KG1 (cell line): ENCODE measurements at places on chromosomes 2 and 18.

GRCh38 chr2:208033701-208034502 lies 8.6 kb upstream of the PLEKHM3 start:
- DNase-seq = no peak

- no peak for DNase-seq
Observed at GRCh38 chr2:215917953-215918620, 95.3 kb downstream of the MREG start.

DNA sequence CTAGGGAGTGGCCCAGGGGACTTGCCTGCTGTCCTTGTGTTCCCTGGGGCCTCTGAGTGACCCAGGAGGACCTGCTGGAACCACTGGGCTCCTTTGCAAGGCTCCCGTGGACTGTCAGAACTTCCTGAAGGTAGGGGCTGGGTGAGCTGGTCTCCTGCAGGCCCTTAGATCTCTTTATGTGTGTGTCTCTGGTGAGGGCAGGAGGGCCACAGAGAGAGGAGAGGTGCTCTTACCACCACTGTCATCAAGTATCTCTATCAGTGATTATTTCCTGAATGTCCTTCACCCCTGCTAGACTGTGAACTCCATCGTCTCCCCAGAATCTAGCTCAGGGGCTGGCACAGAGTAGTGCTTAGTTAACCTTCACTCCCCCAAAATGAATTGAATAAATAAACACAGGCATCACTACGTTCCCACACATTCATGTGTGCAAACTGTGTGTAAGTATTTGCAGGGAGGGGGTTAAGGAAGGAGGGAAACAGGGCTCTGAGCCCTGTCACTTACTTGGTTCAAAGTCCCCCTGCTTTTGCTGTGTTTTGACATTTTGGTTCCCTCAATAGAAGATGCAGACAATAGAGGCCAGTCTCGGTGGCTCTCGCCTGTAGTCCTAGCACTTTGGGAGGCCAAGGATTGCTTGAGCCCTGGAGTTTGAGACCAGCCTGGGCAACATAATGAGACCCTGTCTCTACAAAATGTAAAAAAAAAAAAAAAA lies 100.8 kb upstream of the HAAO start:
- DNase-seq = no peak

DNA sequence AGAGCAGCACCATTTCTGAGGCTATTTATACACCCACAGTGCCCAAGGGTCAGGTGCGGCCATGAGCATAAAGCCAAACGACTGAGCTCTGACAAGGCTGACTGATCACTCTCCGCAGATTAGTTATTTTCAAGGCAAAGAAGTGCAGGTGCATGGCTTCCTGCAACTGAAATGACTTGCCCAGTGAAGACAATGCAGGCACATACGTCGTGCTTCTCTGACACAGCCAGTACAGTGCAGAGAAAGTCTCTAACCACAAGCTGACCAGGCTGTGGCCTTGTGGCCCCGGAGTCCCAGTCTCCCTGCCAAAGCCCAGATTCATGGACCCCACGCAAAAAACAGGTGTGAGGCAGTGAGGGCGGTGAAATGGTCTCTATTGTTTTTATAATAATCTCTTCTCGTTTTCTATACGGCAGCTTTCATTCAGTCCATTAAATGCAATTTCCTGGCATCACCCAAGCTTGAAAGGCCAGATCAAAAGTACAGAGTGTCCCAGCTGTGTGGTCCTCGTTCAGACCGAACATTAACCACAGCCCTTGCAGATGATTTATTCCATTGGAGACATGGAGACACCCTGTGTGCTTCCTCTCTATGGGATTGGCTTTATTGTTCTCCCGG lies 447.0 kb upstream of the ID2 start:
- DNase-seq = no peak

DNA sequence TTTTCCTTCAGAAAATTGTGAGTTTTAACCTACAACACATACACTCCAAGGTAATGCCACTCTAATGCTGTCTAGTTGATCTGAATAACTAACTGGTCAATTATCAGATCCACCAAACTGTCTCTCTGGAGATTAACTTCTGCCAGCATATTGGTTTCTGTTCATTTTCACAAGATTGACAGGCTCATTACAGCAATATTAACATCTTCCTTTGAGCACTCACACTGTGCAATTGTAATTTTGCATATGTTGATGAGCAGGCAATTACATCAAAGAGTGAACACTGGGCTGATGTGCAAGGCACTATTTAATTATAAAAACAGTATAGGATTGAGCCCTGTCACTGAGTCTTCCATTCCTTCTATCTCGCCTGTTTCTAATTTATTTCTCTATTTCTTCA lies 197.3 kb downstream of the SLC8A1 start:
- DNase-seq = no peak

DNA sequence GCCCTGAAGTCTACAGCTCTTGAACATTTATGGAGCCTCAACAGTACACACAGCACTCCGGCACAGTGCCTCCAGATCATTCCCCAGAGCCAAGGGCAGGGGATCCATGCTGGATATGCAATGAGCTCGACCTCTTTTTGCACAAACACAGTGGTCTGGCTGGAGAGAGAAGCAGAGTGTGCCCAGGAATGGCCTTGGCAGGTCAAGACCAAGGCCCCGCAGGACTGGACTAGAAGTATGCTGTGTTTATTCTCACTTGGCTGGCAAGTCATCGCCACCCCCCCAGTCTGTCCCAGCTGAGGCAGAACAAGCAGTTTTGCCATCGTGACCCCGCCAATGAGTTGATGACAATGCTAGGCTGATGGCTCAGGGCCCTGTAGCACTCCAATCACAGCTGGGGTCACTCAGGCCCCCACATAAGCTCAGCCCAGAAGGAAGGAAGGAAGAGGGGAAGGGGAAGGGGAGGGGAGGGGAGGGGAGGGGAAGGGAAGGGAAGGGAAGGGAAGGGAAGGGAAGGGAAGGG lies 212.1 kb downstream of the TTC32 start:
- DNase-seq = no peak

GRCh38 chr2:134420920-134421319 lies 167.0 kb downstream of the MGAT5 start:
- no peak for DNase-seq

GRCh38 chr18:76488190-76488589 lies 6.9 kb downstream of the ZNF516 start:
- no peak for DNase-seq

DNA sequence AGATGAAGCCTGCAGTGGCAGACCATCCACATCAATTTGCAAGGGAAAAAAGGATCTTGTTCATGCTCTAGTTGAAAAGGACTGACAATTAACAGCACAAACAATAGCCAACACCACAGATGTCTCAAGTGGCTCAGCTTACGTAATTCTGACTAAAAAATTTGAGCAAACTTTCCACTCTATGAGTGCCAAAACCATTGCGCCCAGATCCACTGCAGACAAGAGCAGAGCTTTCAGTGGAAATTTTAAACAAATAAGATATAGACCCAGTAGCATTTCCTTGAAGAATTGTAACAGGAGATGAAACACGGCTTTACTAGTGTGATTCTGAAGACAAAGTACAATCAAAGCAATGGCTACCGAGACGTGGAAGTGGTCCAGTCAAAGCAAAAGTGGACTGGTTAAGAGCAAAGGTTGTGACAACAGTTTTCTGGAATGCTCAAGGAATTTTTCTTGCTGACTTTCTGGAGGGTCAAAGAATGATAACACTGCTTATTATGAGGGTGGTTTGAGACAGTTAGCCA lies 12.0 kb upstream of the ZNF396 start:
- DNase-seq = no peak

GRCh38 chr2:159169187-159169586 lies 117.3 kb downstream of the WDSUB1 start:
- no peak for DNase-seq

GRCh38 chr2:20614201-20615067 lies 36.5 kb downstream of the HS1BP3 start:
- DNase-seq = no peak

DNA sequence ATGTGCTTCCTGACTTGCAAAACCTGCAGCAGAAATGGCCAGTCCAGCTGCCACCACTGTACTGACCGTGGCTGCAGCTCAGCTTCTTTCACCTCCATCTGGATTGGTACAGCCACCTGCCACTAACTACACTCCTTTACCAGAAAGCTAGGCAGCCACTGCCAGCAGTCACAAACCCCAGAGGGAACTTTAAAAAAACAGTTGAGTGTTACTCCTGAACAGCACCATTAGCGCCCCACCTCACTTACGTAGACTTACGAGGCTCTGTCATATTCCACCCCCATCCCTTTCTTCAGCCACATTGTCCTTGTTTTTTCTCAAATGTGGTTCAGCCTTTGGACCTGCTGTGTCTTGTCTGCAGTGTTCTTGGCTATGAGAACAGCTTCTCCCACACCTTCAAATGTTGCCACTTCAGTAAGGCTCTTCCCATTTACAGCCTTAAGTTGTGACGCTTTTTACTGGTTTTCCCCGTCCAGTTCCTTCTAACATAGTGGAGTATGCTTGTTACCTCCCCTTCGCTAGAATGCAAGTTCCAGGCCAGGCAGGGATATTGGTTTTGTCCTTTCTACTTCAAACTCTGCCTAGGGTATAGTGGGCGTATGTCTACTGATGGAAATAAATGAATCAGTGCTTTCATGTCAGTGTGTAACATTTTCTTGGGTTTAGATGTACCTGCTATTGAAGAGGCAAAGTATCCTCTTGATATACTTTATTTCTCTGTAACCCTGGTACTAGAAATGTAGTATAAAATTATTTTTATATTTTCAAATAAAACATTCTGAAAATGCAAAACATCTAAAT lies 17.0 kb downstream of the HNRNPA3 start:
- DNase-seq = no peak

GRCh38 chr18:22318745-22319407 lies 98.8 kb downstream of the CTAGE1 start:
- DNase-seq = no peak

GRCh38 chr2:239375278-239376061 lies 25.4 kb downstream of the HDAC4 start:
- DNase-seq = no peak

DNA sequence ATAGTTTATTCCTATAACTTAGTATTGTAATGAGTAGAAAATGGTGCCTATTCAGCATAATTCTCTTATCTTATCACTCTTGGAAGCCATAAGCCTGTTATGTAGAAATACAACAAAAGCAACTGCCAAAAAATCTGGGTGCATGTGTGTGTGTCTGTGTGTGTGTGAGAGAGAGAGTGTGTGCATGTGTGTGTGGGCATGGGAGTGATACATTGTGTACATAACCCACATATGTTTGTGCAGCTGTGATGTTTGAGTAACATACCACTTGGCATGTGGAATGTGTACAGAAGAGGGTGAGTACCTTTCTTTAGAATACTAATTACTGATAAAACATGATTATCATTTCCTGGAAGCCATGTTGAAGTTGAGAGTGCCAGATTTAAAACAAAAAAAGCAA lies 642.3 kb upstream of the SYT4 start:
- DNase-seq = no peak

- DNase-seq = no peak
Observed at GRCh38 chr2:20485612-20486388, 38.9 kb downstream of the RHOB start.

GRCh38 chr2:237752761-237753165 lies 45.8 kb upstream of the RBM44 start:
- no peak for DNase-seq

GRCh38 chr2:167144179-167144898 lies 256.1 kb downstream of the XIRP2 start:
- no peak for DNase-seq

- no peak for DNase-seq
Observed at GRCh38 chr2:66534461-66534860, 99.5 kb downstream of the MEIS1 start.

- DNase-seq = no peak
Observed at GRCh38 chr2:33614190-33614589, 15.1 kb upstream of the FAM98A start.

DNA sequence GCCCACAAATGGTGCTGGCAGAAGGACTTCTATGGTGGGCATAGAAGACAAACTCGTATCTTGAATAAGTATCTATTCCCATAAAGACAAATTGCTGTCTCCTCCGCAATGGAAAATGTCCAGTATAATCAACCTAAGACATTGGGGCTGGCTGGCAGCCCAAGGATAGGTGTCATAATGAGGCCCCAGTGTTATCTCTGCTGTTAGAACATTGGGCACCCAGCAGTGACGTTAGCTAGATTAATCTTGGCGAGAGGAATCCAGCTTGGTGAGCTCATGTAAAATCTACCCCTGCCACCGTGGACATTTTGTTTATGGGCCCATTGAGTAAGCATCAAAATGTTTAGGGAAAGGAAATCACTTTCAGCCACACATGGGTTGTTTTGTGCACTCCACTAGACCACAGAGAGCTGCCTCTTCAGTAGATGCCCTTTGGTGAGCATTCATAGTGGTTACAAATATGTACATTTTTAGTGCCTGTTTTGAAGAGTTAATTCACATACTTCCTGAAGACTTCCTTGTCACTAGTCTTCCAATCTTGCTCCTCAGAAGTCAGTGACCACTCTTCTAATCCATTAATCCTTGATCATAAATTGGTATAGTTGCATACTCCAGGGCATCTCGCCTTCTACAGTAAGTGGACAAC lies 48.2 kb upstream of the KDM3A start:
- no peak for DNase-seq

DNA sequence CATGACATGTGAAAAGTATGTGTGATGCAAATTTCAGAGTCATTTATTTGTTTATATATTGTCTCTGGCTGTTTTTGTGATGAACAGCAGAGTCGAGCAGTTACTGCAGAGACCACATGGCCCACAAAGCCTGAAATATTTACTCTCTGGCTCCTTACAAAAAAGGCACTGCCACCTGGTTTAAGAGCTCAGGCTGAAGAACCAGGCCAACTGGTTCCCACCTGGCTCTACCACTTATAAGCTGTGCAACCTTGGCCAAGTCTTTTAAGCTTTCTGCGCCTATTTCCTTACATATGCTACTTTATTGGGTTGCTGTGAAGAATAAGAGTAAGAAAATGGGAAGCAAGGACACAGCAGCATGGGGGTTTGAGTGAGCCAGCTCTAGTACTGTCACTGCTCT lies 207.6 kb downstream of the L3MBTL4 start:
- DNase-seq = no peak

GRCh38 chr18:42183746-42184145 lies 228.7 kb downstream of the PIK3C3 start:
- DNase-seq = no peak

- no peak for DNase-seq
Observed at GRCh38 chr18:37403100-37403781, 162.4 kb downstream of the CELF4 start.
